Hematopoietic multipotent progenitor cell treated with erythropoietin and hydrocortisone succinate and interleukin-3 and kit ligand, for 17 days (in vitro differentiated cells): ENCODE measurements at places on chromosomes 2 and 18.

GRCh38 chr2:30269771-30270145, 38.4 kb downstream of the LBH start:
- no peak for DNase-seq

DNA sequence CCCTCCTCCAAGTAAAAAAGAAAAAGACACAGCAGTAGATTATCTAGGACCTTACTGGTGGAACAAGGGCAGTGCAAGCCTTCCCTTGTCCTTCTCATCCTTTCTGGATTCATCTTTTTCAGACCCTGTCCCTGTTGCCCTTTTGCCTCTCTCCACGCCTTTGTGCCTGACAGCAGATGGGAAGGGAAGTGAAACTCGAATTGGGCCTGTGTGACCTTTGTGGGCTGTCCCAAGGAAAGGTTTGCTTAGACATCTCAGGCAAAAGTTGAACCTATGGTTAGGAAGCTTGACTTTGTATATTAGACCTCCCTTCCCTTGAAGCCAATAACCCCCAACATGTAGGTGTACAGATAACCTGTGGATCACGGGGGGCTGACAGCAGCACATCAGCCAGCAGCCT, 185.3 kb downstream of the PRKCE start:
- no peak for DNase-seq

- no peak for DNase-seq
Measured at GRCh38 chr2:39584283-39584965, 81.3 kb upstream of the TMEM178A start.

GRCh38 chr18:77054288-77054605, 78.3 kb downstream of the MBP start:
- no peak for DNase-seq

- DNase-seq = peak; percentile 20
Measured at GRCh38 chr2:148552675-148553331, 91.7 kb upstream of the EPC2 start.

GRCh38 chr2:26178746-26179436, 6.0 kb downstream of the GAREM2 start:
- no peak for DNase-seq

DNA sequence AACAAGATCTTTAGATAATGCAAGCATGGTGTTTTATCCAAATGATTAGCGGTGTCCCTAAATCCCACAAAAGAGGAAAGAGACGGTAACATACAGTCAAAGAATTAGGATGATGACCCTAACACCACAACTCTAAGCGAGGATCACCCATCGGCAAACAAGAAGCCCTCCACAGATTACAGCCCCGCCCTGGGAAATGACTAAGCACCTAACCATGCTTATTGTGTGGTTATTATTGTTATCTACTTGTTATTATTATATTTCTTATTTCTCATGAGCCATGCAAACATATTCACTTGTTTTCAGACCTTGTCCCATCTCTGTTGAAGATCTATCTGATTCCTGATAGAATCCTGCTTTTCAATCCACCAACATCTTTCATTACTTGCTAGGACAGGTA, 651.3 kb downstream of the NYAP2 start:
- no peak for DNase-seq

- no peak for DNase-seq
Measured at GRCh38 chr2:71736986-71737385, 283.6 kb downstream of the DYSF start.

GRCh38 chr2:34664266-34664665, 1065.2 kb upstream of the FAM98A start:
- DNase-seq = no peak

- DNase-seq = no peak
Measured at GRCh38 chr2:199382091-199382490, 75.6 kb downstream of the SATB2 start.

DNA sequence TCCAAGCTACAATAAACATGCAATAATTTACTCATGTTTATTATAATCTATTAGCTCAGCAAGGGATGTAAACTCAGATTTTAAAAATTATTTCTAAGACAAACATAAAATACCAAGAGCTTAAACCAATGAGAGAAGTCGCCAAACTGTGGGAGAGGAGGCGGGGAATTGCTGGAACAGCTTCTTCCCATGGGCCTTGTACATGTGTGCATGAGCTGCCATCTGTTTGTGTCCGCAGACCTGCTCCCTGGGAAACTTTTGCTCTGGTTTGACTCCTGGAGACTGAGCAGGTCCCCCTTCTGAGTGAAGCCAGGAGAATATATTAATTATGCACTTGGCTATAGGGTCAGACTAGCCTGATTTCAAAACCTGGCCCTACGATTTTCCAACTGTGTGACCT, 655.9 kb upstream of the SOX11 start:
- no peak for DNase-seq

- no peak for DNase-seq
Measured at GRCh38 chr2:156322686-156323231, 9.8 kb downstream of the NR4A2 start.

- DNase-seq = no peak
Measured at GRCh38 chr18:55779691-55780585, 191.9 kb upstream of the TCF4 start.

DNA sequence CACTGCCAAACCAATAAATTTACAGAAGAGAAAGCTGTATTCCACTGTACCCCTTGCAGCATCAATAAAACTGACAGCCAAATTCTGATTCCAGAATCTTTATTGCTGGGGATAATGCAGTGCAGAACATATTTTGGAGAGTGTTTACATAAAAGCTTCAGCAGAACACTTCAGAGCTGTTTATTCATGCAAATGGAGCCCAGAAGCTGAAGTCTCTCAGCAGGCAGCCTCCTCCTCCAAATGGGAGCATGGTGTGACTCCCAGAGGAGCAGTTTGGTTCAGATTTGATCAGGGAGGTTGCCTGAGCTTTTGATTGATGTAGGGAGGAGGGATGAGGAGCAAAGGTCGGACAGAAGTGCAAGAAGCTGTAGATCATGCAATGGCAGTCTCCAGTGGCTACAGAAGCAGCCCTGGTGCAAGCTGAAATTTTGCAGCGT, 22.4 kb downstream of the LHCGR start:
- DNase-seq = no peak

DNA sequence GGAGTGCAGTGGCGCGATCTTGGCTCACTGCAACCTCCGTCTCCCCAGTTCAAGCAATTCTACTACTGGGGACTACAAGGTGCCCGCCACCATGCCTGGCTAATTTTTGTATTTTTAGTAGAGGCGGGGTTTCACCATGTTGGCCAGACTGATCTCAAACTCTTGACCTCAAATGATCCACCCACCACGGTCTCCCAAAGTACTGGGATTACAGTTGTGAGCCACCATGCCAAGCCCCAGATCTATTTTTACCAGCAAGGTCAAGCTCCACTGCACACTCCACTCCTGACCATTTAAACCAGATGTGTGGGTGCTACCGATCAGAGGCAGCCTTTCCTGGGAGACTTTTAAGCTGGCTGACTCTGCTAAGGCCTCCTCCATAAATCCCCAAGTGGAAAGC, 67.5 kb upstream of the CD226 start:
- DNase-seq = no peak

- no peak for DNase-seq
Measured at GRCh38 chr2:193476171-193476800, 1281.6 kb upstream of the TMEFF2 start.

- DNase-seq = no peak
Measured at GRCh38 chr2:85797921-85798320, 44.1 kb downstream of the ATOH8 start.

DNA sequence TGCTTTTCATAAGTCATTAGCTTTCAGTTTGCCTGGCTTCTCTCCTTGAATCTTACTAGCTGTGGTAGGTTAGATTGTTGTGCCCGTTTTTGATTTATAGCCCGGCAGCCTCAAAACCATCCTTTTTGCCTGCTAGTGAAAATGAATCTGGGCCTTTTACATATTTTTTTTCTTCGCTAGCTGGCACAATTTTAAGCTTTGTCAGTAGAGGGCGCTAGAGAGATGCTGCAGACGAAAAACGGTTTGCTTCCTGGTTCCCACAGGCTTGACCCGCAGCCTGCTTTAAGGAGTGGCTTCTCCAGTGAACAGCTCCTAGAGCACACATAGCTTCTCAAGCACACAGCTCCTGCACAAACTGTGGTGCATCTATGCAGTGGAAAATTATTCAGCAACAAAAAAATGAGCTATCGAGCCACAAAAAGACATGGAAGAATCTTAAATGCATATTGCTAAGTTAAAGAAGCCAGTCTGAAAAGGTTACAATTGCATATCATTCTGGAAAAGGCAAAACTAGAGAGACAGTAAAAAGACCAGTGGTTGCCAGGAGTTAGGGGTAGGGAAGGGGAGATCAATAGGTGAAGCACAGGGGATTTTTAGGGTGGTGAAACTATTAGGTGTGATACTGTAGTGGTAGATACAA, 47.9 kb downstream of the E2F6 start:
- peak; percentile 60 for DNase-seq

- DNase-seq = no peak
Measured at GRCh38 chr2:12589802-12590320, 126.9 kb upstream of the TRIB2 start.

GRCh38 chr2:26269571-26270158, 24.9 kb downstream of the HADHB start:
- DNase-seq = no peak
